NCI-H460 (cell line): ENCODE measurements at places on chromosomes 5 and 9. TPM values are rescaled to one million over a fixed set of nuclear protein-coding genes. Genes with fewer than 3 reads are reported as not detected.

DNA sequence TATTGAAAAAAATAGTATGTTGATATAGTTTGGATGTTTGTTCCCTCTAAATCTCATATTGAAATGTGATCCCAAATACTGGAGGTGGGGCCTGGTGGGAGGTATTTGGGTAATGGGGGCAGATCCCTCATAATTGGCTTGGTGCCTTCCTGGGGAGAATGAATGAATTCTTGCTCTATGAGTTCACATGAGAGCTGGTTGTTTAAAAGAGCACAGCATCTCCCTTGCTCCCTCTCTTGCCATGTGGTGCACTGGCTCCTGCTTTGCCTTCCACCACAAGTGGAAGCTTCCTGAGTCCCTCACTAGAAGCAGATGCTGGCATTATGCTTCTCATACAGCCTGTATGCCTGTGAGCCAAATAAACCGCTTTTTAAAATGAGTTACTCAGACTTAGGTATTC, 154.8 kb downstream of the ADAMTS6 start:
- no peak for DNase-seq

- DNase-seq = no peak
Observed at GRCh38 chr9:72394066-72394465, 29.1 kb upstream of the ZFAND5 start.

GRCh38 chr5:155898284-155898683, 428.7 kb upstream of the SGCD start:
- no peak for DNase-seq

DNA sequence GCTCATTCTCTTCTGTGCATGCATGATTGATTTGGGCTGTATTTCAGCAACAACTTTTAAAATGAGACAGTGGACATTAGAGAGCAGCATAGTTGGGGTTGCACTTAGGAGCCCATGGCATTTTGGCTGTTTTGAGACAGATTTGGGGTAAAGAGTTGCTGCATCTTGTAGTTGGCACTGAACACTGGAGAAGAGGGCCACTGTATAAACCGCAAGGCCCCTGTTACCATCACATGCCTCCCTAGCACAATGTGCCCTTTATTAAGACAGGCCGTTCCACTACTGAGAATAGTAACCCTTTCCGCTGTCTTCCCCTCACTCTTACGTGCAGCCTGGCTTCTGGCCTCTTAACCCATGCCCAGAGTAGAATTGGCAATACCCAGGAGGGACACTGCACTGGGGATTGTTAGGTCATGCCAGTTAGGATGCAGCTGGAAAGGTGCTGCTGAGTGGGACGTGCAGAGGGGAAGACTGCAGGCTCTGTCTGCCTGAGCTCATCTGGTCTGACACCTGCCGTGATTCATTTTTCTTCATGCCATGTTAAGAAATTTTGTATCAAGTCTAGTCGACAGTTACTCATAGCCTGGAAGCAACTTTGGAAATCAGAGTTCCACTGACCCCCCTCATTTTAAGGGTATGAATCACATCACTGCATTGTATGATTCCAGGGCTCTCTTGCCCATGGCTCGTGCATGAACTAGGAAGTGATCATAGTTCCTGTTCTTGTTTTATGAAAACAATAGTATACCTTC, 146.9 kb upstream of the DMRT1 start:
- DNase-seq = no peak

DNA sequence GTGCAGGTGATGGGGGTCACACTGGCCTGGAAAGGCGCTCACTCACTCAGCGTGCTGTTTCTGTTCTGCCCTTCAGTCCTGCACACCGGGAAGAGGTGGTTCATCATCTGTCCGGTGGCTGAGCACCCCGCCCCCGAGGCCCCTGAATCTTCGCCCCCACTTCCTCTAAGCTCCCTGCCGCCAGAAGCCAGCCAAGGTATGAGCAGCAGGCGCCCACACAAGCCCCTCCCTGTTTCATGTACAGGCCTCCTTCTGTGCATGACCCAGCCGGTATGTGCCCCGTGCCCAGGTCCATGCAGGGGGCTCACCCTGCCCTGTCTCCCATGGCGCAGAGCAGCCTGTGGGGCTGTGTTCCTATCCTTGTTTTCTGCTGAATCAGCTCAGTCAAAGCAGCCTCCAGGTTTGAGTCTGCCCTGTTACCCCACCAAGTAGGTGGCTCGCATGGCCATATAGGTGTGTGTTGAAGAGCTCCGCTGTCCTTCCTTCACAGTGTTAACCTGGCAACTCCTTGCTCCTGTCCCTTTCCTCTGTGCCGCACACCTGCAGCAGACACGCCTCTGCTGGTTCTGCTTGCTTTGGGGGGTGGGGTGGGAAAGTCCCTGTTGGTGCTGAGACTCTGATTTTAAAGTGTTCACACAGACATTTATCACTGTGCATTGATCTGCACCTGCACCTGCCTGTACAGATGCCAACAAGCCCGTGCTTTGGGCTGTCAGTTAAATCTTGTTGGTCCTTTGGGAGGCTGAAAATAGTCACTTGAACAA, 84.8 kb downstream of the WNK2 start:
- DNase-seq = no peak

DNA sequence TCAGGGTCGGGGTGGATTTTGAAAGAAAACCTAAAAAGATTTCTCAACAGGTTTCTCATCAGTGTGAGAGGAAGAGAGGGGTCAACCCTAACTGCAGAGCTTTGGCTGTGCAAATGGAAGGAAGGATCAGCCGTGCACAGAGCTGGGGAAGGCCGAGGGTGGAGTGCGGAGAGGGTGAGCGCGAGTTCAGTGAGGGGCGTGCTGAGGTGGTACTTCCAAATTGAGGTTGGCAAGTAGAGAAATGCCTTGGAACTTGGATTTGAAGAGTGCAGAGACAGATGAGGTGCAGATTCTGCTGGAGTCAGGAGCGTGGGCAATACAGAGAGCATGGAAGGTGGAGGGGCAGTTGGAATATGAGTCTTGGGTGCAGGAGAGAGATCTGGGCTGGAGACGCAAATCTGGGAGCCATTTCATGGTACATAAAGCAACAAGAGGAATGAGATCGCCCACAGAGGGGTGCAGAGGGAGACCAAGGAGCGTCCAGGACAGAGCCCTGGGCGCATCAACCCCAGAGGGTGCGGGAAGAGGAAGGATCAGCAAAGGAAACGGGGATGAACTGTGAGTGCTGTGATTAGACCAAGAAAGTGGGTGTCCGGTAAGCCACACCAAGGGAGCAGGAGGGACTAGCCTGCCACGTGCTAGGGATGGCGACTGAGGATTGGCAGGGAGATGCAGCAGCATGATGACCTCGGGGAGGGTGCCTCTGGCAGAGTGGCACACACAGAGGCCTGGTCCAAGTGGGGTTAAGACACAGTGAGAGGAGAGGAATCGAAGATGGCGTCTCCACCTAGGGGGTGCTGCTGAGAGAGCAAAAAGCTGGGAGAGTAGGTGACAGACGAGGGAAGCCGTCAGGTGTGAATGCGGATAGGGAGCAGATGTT, 105.8 kb downstream of the ADAMTS2 start:
- DNase-seq = no peak

Gene F2RL1
- total RNA-seq = 2.1 and 3.0 TPM in 2 replicates
